ENCODE measurements at places on chromosomes 12 and 14. TPM values are rescaled to one million over a fixed set of nuclear protein-coding genes. Genes with fewer than 3 reads are reported as not detected.

The CLEC4D gene
- polyA plus RNA-seq, result 0.23 TPM

The CRACR2A gene
- polyA plus RNA-seq, result 1.3 TPM

The KCNK10 gene
- polyA plus RNA-seq, result not detected

The TMEM179 gene
- polyA plus RNA-seq, result 1.1 TPM

The RNF212B gene
- 0.59 TPM for polyA plus RNA-seq

The LGR5 gene
- 4.5 TPM for polyA plus RNA-seq

The FAIM2 gene
- polyA plus RNA-seq, result 7.9 TPM

The NANOG gene
- 0.13 TPM for polyA plus RNA-seq

The MYF5 gene
- polyA plus RNA-seq, result 25.0 TPM

The BATF gene
- 0.56 TPM for polyA plus RNA-seq

The RNASE1 gene
- 162 TPM for polyA plus RNA-seq

The GLS2 gene
- 0.85 TPM for polyA plus RNA-seq

The DHRS2 gene
- 0.11 TPM for polyA plus RNA-seq

The AICDA gene
- 0.30 TPM for polyA plus RNA-seq

The KLRK1 gene
- polyA plus RNA-seq, result 0.58 TPM

The SLC38A4 gene
- 9.9 TPM for polyA plus RNA-seq

The CCDC197 gene
- polyA plus RNA-seq, result 0.13 TPM

The MYF6 gene
- polyA plus RNA-seq, result 90.3 TPM

The NUMB gene
- 29.7 TPM for polyA plus RNA-seq
